ENCODE measurements at places on chromosomes 2 and 18.
A peak's percentile ranks its signal among the peaks of the same experiment; 100 is the strongest.

DNA sequence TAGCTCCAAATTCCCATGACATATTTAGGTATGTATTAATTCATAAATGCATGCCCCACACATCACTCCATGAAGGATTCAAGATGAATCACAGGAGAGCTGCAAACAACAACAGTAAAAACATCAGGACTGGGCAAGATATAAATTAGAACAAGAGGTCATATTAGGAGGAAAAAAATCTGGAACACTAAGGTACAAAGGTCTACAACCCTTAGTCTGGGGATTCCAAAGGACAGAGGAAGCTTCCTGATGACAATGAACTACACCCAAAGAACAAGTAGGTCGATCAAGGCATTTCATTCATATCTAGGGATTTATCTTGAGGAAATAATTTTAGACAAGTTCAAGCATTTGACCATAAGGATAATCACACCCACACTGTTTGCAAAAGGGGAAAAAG lies 14.5 kb downstream of the VPS4B start:
- DNase-seq, result no peak

DNA sequence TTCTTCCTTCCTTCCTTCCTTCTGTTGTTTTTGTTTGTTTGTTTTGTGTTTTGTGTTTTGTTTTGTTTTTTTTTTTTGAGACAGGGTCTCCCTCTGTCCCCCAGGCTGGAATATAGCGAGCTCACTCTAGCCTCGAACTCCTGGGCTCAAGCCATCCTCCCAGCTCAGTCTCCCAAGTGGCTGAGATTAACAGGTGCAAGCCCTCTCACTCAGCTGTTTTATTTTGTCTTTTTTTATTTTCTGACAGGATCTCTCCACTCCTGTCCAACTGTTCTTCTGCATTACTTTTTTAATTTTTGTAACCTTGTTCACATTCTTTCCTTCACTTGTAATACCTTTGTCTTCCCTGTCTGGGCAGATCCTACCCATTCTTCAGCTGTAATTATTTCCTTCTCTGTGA lies 23.6 kb downstream of the MAP3K20 start:
- DNase-seq, result no peak

- no peak for DNase-seq
These were observed 45.0 kb upstream of the ODC1 start for GRCh38 chr2:10493075-10493633.

DNA sequence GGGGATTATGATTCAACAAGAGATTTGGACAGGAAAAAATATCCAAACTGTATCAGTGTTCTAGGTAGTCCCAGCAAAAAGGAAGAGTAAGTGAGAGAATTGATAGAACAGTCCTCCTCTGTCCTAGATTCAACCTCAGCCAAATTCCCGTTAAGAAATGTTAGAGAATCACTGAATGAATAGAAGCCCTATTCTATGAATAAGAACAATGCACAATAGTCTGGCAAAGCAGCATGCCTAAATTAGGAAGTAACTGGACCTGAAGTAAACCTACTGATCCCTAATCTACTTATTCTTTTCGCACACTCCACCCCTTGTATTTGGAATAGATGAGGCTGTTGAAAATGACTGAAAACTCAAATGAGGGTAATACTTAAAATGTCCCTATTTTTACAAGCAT lies 1665.5 kb downstream of the LRP1B start:
- DNase-seq, result no peak

- no peak for DNase-seq
These were observed 149.5 kb downstream of the CCBE1 start for GRCh38 chr18:59547581-59548182.

DNA sequence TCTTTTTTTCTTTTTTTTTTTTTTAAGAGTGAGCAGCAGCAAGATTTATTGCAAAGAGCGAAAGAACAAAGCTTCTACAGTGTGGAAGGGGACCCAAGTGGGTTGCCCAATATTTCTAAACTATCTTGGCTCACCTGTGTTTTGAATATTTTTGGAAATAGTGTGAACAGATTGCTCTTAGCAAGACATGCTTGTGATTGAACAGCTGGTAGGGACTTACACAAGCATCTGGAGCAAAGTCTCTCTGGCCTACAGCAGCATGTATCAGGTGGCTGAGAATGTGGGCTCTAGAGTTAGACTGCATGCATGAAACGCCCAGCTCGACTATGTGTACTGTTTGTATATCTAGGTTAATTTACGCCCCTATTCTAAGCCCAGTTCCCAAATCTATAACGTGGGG lies 40.3 kb upstream of the FBXO11 start:
- DNase-seq, result no peak

GRCh38 chr2:235950473-235950809 lies 217.7 kb downstream of the GBX2 start:
- DNase-seq, result no peak

DNA sequence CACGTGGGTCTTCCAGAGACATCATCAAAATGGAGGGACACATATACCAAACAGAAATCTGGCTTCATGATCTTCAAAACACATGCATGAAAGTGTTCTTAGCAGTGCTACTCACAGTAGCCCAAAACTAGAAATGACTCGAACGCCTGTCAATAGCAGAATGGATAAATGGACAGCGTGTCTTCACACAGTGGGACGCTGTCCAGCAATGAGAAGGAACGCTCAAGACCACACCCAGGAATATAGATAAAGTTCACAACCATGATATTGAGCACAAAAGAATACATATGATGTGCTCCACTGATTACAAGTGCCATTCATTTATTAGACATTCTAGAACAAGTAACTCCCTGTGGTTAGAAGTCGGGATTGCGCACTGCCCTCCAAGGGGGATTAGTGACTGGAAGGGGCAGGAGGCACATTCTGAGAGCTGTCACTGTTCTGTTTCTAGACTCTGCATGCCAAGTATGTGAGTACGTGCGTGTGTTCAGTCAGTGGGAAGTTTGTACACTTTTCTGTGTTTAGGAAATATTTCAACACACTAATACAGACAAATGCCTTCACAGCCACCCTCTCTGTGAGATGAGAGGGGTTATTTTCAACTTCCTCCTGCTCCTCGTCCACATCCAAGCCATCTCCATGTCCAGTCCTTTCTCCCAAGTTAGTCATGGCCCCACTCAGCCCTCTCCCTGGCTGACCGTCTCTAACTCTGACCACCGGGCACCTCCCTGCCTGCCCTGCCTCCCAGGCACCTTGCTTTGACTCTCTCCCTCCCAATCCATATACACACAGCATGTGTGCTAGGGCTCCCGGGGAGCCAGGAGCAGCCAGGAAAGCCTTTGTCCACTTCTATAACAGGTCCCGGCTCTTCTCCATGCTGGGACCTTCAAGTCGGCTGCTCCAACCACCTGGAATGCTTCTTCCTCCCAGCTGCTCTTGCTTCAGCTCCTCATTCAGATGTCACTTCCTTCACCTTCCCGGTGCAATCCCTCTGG lies 26.9 kb upstream of the TNS1 start:
- no peak for DNase-seq

GRCh38 chr2:144759746-144760145 lies 239.8 kb upstream of the ZEB2 start:
- no peak for DNase-seq

DNA sequence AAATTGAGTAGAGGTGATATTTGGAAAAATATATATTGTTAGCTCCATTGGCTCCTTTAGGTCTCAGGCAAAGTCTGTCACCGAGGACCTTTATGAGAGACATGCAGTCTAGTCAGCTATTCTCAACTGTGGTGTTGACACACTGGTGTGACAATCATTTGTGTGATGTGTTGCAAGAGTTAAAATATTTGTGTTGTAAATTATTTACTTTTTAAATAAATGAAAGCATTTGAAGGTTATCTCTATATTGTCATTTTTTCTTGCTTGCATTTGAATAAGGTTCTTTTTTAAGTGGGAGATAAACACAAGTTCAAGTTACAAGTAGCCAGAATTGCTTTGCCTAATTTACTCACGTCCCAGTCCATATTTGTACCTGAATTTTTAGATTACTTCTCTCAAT lies 4.3 kb downstream of the REL start:
- peak; percentile 79 for DNase-seq

DNA sequence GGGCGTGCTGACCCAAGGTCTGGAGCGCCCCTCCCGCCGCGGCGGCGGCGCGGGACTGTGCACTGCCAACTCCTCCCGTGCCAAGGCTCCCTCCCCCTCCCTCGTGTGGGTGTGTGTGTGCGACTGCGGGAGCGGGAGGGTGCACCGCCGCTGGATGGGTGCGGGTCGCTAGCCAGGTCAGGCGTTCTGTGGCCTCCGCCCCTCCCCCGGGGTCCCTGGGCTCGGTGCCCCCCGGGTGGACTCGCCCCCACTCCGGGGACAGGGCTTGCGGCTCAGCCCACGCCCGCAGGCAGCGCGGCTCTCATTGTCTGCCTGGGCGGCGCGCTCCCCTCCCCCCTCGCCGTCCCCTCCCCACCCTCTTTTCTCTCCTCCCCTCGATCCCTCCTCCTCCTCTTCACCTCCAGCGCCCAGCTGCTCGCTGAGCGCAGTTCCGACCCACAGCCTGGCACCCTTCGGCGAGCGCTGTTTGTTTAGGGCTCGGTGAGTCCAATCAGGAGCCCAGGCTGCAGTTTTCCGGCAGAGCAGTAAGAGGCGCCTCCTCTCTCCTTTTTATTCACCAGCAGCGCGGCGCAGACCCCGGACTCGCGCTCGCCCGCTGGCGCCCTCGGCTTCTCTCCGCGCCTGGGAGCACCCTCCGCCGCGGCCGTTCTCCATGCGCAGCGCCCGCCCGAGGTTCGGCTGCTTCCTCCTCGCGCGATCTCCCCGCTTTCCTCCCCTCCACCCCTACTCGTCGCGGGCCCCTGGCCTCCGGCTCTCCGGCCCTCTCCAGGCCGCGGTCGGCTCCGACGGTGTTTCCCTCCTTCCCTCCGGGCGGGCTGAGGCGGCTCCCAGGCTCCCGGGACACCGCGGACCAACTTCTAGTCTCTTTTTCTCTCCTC lies at the start of gene GATA6:
Gene GATA6 (plus strand): TSS at position 579 of the 878 bp plus-strand sequence. CDS start 1,556 bp downstream, outside the sequence.
- peak; percentile 41 for DNase-seq

GRCh38 chr2:98771721-98772524 lies 41.0 kb upstream of the MGAT4A start:
- DNase-seq, result peak; percentile 90

DNA sequence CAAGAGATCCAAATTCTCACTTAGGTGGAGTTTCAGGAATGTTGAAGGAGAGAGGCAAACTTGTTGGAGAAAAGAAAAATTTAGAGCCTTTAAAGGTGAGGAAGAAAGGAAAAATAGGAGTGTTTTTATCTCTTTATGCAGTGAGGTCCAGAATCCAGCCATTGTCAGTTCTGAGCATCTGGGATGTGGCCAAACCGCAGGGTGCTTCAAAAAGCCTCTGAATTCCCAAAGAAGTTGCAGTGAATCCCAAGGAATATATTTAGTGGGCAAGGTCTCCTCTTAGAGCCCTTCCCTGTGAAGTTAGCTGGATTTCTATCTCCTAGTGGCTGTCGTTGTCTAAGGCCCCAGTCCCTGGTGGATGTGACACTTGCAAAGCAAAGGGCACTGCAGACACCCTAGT lies 51.2 kb downstream of the MTCL1 start:
- DNase-seq, result no peak

GRCh38 chr2:134119117-134119712 lies 134.7 kb upstream of the MGAT5 start:
- DNase-seq, result no peak

GRCh38 chr18:58135183-58135641 lies 91.2 kb downstream of the NEDD4L start:
- DNase-seq, result no peak

GRCh38 chr2:221068123-221068522 lies 504.0 kb downstream of the EPHA4 start:
- no peak for DNase-seq

GRCh38 chr2:201320257-201320656 lies 36.9 kb downstream of the FLACC1 start:
- DNase-seq, result no peak

- no peak for DNase-seq
These were observed 383.7 kb downstream of the CDH2 start for GRCh38 chr18:27793013-27793785.

DNA sequence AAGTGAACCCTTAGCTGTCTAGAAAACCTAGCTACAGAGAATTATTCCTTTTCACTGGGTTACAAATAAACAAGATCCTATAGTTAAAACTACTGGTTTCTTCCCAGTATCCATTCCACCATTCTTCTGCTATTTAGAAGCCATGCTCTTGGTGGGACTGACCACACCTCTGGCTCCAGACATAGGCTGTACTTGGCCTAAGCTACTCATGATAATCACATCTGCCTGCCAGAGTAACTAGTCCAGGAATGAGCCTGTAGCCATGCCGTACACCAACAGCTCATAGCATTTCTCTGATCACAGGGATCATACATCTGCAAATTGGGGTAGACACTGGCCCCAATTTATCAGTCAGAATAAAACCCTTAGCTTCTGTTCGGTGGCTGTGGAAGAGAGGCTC lies 33.7 kb downstream of the NABP1 start:
- DNase-seq, result no peak

GRCh38 chr2:59303272-59303671 lies 1062.1 kb upstream of the FANCL start:
- DNase-seq, result no peak

GRCh38 chr2:30273574-30273929 lies 42.2 kb downstream of the LBH start:
- no peak for DNase-seq

- DNase-seq, result no peak
These were observed 24.3 kb upstream of the STAT1 start for GRCh38 chr2:191038241-191038725.

- DNase-seq, result no peak
These were observed 199.3 kb upstream of the MYT1L start for GRCh38 chr2:2530334-2530733.

- DNase-seq, result no peak
These were observed 456.2 kb downstream of the SPAG16 start for GRCh38 chr2:213740453-213740852.

GRCh38 chr18:35088921-35089320 lies 47.7 kb downstream of the MAPRE2 start:
- DNase-seq, result no peak

DNA sequence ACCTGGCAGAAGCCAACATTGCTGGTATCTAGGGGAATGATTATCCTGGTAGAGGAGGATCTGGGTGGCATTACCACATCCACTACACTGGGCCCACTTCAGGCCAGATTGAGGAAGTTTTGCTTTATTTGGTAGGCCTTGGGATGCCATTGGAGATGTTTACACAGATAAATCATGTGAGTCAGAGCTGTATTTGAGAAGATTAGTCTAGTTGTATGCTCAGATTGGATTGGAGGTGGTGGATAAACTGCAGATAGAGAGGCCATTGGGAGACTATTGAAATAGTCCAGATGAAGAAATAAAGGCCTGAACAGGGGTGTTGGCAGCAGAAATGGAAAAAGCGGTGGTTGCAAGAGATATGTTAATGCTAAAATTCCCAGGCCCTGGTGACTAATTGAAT lies 81.5 kb downstream of the EFEMP1 start:
- no peak for DNase-seq
